ENCODE measurements at places on chromosomes 2 and 18.

DNA sequence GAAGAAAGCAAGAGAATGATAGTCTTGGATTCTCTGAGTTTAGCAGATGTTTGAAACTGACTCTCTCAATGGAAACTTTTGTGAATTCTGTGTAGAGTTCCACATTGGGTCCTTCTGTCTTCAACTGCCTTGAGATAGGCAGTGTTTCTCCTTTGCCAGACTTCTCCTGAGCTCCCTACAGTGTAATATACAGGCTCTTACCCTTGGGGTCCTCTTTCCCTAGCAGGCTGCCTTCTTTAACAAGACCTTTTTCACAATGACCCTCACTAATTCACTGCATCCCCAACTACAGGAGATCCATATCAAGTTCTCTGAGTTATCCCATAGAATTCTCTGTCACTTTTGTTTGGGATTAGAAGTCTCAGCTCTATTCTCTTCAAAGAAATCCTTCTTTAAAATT lies 513.0 kb downstream of the XIRP2 start:
- no peak for DNase-seq

GRCh38 chr2:44186810-44187209 lies 18.1 kb downstream of the PPM1B start:
- no peak for DNase-seq

DNA sequence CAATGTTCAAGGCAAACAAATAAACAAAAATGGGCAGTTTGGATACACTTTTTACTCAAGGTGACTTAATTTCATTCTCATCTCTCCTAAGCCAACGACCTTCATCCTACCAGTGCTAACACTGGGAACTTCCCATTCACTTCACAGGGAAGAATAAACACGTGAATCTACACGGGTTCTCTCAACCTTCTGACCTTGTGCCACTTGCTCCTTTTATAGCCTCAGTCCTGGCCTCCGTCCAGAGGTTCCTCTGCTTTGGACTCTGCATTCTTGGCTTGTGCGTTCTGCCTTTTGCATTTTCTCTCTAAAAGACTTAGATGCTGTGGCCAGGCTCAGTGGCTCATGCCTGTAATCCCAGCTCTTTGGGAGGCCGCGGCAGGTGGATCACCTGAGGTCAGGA lies 13.8 kb downstream of the ZNF2 start:
- DNase-seq, result no peak

- DNase-seq, result no peak
These were observed 167.8 kb downstream of the ACOXL start for GRCh38 chr2:110900191-110900590.

- DNase-seq, result no peak
These were observed 13.7 kb downstream of the NCKAP1 start for GRCh38 chr2:183024339-183025095.

DNA sequence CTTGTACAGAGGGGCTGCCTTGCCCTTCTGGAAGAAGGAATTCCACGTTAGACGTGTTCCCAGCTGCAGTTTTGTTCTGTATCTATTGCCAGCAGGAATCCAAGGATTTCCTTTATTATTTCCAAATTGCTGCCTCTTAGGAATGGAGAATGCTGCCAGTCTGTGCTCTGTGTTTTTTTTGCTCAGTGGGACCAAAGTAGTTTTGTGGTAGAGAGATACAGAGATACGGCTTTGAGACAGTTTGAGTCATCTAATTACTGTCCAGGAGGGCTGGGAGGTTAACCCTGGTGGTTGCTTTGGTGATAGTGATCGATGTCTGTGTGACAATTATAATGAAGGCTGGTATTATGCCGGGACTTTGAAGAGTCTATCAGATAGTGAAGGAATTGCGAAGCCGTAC lies 26.3 kb downstream of the ASAP2 start:
- DNase-seq, result no peak

DNA sequence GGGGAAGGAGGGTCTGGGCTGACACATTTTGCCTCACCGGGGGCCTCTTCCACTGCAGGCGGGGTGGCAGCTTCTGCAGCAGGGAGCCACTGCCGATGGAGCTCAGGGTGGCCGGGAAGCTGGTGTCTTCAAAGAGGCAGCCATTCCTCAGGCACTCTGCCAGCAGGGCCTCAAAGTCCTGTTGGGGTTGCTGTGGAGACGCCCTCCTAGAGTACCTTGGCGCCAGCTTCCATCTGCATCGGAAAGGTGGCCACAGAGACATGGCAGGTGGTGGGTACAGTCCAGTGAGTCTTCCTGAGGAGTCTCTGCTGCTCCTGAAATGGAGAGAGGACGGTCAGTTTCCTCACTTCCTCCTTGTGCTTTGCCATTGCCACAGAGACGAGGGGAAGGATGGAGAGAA lies 12.1 kb downstream of the CAPN14 start:
- no peak for DNase-seq

DNA sequence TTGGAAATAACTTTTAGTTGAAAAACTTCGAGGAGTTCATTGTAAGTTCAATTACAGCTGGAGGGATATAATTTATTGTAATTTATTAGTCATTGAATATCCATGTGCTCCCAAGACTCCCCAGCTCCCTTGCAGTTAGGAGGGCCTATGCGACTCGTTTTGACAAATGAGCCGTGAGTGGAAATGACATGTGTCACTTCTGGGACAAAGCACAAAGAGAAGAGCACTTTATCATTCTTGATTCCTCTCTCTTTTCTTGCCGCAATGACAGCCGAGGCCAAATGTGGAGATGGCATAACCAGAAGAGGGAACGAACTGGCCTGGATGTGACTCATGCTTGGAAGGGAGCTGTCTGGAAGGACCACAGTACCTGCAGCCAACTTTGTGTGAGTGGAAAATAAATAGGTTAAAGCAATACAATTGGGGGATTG lies 44.2 kb upstream of the ITSN2 start:
- no peak for DNase-seq

Data from stimulated activated CD4-positive, alpha-beta T cell treated with anti-CD3 and anti-CD28 coated beads, Interleukin-15, amount 100 ng/mL, for 1 hour (primary cell).